Suprapubic skin (tissue), 4 donors: ENCODE measurements at places on chromosomes 12 and 14.

- DNase-seq, result no peak
Measured at GRCh38 chr14:39029789-39030188, 73.2 kb downstream of the SEC23A start.

- DNase-seq, result no peak
Measured at GRCh38 chr12:31594681-31595080, 3.7 kb upstream of the DENND5B start.

DNA sequence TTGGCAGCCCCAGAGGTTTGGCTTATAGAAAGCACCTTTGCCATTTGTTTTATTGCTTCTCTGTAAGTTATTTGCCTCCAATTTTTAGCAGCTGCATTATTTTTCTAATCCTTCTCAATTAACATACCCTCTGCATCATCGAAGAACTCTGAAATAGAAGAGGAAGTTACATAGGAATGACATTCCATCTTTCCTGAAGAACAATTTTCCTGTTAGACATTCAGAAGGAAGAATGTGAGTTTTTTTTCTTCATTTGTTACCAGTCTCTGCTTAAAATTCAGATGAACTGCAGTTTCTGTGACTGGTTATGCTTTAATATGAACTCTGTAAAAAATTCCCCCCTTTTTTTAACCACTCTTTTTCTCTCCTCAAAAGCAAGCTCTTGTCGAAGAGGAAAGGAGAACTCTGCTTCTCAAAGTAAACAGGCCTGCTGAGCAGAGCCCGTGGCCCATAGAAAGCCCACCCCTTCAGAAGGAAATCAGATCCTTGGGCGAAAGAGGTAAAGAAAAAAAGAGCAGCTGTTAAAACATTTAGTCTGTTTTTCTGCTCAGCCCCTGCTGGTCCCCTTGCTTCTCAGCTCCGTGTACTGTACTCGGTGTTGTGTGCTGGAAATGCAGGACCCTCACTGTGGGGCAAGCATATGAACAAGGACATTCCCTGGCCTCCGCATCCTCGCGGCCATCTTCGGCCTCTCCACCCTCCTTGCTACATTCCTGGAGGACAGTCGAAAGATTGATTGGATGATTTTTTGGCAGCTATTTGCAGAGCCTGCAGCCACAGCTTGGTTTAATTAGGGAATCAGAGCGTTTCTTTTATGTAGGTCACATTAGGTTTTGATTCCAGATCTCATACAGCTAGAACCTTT lies 164.4 kb upstream of the LRIG3 start:
- peak; percentile 79 for DNase-seq

DNA sequence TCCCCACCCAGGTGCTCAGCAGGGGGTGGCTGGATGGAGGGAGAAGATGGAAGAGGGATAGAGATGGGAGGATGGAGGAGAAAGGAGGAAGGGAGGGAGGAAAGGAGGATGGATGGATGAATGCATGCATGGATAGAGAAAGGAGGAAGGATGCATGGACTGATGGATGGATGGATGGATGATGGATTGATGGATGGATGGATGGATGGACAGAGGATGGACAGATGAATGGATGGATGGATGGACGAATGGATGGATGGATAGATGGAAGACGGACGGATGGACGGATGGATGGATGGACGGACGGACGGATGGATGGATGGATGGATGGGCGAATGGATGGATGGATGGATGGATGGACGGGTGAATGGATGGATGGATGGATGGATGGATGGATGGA lies 64.1 kb downstream of the NCOR2 start:
- DNase-seq, result no peak

DNA sequence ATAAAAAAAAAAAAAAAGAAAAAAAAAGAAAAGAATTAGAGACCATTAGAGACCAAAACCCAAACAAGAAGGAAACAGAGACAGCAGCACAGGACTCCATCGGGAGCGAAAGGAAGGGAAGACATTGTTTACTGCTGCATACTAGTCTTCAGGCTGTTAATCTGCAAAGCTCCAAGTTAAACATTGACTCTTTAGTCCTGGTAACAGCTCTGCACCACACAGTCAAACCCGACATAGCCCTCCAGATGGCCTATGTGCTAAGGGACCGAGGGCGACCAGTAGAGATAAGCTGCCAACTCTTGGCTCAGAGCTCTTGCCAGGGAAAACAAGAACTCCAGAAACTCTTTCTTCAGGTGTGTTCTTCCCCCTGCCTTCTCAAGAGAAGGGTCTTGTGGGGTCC lies 7.8 kb downstream of the P2RX4 start:
- DNase-seq, result no peak

DNA sequence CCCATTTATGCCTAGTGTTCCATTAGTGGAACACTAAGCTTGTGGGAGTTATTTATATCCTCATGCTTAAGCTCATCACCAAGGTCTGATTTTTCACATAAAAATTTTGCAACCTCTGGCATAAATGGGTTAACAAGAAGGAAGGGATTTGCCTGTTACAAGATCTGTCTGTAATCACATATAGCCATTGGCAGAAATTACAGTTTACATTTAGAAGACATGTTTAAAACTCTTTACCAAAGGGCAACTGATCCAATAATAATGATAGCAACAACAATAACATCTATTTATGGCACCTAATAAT lies 422.9 kb downstream of the ZFP36L1 start:
- DNase-seq, result no peak

DNA sequence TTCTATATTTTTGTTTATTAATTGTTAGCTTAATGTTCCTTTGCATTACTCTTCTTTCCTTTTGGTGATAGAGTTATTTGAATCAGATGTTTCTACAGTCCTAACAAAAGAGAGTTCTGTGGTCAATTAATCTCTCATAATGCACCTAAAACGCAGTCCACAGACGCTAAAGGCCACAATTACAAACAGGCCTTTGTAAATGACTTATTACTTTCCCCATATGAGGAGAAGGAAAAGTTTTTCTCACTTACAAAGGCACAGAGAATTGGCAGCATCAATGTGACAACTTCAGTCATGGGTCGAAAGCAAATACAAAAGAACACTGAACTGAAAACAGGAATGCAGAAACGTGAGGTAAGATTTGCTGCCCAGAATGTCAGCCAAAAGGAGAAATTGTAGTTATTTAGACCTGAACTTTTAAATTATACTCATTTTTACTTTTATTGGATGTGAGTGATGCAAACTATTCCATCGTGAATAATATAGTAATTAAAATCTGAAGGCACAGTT lies 142.0 kb upstream of the SYT10 start:
- no peak for DNase-seq

DNA sequence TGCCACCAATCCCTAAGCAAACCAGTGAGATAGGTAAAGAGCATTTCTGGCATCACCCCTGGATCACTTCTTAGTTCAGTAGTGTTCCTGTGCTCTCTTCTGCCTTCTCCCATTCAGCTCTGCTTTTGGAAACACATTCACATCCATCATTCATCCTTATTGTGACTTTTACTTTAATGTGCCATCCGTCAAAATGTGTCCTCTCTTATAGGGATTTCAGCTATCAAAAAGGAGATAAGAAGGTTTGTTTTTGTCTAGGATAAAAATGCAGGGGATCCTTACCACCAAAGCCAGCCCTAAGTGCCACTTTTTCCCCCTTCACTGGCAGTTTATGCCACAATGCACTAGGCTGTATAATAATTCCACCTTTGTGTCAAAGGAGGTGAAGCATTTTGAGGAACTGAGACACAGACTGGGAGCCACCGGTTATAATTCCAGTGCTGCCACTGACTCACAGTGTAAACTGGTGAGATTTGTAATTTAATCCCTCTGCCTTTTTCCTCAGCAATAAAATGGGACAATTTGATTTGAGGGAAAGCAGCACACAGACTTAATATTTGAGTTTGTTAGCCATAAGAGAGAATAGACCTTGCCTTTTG lies 158.6 kb downstream of the PAX9 start:
- DNase-seq, result no peak

DNA sequence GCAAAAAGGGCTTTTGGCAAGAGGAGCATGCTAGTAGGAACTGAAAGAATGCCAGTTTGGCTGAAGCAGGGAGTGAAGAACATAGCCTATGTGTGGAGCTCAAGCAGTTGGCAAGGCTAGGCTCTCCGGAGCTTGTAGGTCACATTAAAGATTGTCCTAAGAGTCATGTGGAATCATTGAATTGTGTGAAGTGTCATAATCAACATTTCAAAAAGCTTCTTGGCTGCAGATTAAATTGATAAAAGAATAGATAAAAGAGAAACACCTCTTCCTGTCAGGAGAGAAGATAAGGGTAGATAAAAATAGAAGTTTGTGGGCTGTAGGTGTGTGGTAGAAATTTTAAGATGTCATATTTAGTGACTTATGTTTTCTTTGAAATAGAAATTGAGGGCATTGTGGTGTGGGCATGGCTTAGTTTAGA lies 36.1 kb downstream of the CPSF6 start:
- no peak for DNase-seq

- DNase-seq, result no peak
Measured at GRCh38 chr14:103434868-103435442, 49.7 kb downstream of the MARK3 start.

- DNase-seq, result peak; percentile 60
Measured at GRCh38 chr14:100541621-100542560, 45.3 kb downstream of the BEGAIN start.

DNA sequence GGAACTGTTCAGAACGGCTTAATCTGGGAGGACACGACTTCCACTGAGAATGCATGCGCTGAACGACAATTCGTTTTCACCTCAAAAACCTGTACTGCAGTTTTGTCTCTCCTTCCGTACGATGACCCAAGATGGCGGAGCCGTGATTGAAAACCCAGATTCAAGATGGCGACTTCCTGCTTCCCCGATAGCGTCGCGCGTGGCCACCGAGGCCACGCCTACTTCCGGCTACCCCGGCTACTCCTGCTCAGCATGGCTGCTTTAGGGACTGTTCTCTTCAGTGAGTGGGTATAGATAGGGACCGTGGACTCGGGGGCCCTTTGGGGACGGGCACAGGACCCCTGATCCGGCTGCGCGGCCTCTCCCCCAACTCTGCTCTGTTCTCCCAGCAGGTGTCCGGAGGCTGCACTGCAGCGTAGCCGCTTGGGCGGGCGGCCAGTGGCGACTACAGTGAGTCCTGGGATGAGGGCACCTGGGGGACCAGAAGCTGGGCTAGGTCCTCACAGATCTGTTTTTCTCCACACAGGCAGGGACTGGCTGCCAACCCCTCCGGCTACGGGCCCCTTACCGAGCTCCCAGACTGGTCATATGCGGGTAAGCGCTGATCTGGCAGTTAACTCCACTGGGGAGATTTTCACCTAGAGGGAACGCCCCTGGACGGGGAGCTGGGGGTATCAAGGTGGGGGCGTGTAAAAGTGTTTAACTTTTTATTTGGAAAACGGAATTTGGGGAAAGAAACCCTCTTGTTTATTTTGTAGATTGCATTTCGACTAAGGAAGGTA lies at the start of gene MRPL52:
TSS of gene MRPL52 (plus strand) at position 227 of the 782 bp plus-strand sequence. CDS start at position 253, 26 bp downstream.
- peak; percentile 93 for DNase-seq

- DNase-seq, result no peak
Measured at GRCh38 chr14:57785058-57785457, 80.8 kb downstream of the SLC35F4 start.

DNA sequence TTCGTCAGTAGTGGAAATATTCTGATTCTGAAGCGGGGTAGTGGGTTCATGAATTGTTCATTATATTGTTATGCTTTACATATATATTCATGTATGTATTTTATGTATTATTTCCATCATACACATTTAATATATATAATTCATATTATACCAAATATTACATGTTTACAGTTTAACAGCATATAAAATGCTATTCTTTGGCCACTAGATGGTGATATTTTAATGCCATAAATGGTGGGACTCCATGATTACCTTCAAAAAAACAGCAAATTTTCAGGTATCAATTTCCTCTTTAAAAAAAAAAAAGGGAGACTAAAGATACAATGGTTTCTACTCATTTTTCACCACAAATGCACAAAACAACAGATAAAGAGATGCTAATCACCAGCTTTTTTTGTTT lies 41.0 kb downstream of the BDKRB1 start:
- DNase-seq, result no peak

- no peak for DNase-seq
Measured at GRCh38 chr14:39722547-39723273, 290.5 kb upstream of the FBXO33 start.

DNA sequence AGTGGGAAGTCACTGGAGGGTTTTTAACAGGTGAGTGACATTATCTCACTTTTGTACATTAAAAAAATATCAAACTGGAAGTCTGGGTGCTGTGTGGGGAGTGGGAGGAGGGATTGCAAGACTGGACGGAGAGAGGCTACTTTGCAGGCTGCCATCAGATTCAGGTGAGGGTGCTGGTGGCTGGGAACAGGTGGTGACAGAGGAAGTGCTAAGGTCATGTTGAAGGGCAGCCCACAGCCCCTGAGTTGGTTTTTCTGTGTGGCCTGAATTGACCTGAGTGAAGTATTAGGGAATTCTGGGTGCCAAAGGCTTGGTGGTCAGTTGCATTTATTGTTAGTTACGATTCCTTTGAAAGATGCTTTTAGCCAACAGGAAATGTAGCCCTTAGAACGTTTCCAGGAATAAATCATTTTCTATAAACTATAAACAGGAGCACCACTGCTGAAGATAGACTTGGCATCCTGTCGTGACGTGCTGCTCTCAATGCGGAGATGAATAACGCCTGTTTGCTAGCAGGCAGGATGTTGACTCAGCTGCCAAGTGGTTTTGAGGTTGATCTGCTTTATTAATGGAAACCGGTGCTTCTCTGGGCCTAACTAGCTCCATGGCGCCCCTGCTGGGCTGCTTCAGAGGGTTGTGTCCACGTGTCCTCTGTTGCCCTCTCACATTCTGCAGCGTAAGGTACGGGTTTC lies 707.5 kb upstream of the TMEM132C start:
- no peak for DNase-seq

GRCh38 chr12:12779529-12779928 lies 5.9 kb upstream of the APOLD1 start:
- no peak for DNase-seq

DNA sequence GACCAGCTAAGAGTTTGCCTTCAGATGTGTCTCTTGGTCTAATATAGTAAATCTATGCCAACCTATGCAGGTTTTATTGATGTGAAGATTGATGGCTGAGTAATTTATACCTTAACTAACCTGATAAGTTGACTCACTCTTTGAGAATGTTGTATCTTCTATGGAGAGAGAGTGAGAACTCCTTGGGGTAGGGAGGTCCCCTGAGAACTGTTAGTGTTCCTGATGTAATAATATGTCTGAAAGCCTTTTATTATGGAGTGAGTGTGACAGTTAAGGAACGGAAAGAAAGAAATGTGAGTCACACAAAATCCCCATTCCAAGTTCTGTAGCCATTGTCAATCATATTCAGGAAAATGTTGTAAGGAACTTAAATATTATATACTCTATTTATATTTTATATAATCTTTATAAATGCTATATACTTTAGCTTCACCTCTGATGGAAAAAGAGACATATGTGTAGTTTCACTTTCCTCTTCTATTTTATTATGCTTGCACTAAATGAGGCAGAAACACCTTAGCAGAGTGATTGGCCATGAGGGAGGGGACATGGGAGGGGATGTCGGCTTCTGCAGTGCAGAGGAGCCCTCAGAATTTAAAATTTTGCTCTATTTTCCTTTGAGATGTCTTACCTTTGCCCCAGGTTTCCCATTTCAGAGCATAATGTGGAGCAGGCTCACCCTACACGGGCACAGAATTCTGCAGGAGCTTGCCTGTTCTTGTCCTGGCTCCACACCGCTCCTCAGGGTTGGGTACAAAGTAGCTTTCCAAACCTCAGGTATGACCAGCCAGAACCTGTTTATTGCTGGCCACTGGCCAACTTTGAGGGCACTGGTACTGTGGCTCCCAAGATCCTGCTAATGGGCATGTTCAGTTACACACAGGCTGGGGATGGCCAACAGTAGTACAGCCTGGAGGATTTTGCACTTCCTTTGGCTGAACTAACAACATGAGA lies 57.7 kb downstream of the ARF6 start:
- peak; percentile 84 for DNase-seq

- DNase-seq, result no peak
Measured at GRCh38 chr12:77229640-77230442, 164.5 kb upstream of the E2F7 start.

GRCh38 chr14:67602995-67603545 lies 3.0 kb upstream of the PIGH start:
- DNase-seq, result no peak
